Fibroblast of skin of back (primary cell): ENCODE measurements at places on chromosomes 16 and 17.

GRCh38 chr16:74585846-74586443 lies 21.0 kb downstream of the GLG1 start:
- no peak for DNase-seq

DNA sequence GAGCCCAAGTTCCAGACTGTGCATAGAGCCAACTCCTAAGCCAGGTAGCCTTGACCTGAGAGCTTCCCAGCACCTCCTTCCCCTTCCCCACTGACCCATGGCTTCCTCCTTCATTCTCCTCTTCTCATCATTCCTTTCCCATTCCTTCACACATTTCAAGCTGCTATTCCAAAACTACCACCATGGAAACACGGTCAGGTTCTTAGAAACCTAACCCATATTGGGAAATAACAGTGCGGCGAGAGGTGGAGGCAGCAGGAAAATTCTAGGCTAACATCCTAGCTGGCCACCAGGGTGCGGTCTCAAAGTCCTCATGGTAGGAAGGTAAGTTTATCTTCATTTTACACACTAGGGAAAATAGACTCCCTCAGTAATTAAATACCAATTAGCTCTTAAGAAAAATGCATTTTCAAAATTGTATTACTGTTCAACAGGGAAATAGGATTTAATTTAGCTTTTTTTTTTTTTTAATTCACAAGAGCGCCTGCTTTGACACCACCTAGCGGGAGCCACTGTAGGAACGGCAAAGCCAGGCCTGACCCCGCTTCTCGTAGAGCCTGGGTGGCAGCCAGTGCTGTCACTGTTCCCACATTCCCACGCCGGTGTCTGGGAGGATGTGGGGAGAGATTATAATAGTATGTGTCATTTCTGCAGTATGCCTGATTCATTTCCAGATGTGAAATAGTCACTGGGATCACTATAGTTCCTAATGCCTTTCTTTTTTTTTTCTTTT lies 14.0 kb upstream of the SPHK1 start:
- peak; percentile 99 for DNase-seq

DNA sequence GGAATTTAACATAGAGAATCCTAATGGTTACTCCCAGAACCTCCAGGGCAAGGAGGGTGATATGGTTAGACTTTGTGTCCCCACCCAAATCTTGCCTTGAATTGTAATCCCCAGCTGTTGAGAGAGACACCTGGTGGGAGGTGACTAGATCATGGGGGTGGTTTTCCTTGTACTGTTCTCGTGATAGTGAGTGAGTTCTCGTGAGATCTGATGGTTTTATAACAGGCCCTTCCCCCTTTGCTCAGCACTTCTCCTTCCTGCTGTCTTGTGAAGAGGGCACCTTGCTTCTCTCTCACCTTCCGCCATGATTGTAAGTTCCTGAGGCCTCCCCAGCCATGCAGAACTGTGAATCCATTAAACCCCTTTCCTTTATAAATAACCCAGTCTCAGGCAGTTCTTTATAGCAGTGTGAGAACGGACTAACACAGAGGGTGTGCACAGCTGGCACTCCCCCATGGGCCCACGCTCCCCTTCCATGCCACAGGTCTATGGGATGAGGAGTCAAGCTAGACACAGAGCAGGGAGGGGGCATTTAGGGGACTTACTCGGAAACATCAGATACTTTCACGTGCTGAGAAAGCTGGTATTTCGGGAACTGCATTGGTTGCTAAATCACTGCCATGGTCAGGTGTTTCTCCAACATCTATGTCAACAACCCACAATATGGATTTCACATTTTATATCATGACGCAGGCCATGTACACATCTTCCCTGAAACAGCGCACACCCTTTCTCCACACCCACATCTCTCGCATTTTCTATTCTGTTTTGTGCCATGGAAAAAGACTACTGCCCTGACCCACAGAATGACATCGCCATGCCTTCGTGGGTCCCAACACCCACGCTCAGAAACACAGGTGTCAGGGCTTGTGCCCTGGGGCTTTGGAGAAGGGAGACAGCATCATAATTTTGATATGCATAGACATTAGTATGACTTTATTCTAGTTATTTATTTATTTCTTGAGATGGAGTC lies 199.1 kb upstream of the GSE1 start:
- DNase-seq, result no peak

GRCh38 chr16:81484908-81485624 lies 40.5 kb downstream of the CMIP start:
- DNase-seq, result no peak

DNA sequence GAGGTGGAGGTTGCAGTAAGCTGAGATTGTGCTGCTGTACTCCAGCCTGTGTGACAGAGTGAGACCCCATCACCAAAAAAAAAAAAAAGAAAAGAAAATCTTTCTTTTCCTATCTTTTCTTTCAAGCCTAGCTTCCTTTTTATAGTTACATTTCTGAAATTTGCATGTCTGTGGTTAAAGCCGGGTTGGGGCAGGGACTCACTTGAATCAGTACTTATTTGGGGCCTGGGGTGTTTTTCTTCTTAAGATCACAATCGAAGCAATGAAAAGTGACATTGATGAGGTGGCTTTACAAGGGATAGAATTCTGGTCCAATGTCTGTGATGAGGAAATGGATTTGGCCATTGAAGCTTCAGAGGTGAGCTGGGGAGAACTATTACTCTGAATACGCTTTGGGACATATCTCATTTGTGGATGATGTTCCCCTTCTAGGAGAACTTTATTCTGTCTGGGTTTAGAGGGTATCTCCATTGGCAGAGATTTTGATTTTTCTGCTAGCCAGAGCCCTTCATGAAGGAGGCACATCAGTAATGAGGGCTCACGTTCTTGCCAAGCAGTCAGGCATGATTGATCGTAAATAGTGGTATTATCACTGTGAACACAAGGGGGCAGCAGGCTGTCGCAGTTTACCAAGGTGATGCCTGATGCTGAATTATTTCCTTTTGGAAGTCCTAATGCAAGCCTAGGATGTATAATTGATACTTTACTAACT lies 14.3 kb downstream of the KPNB1 start:
- DNase-seq, result peak; percentile 52
